NCI-H1436 treated with DMSO at 0.1 percent for 48 hours (cell line): ENCODE measurements at places on chromosomes 11 and 22.

GRCh38 chr22:17243524-17243923 lies 24.3 kb upstream of the ADA2 start:
- DNase-seq = no peak

GRCh38 chr11:65434057-65434666 lies 11.6 kb downstream of the NEAT1 start:
- DNase-seq = no peak

- DNase-seq = no peak
Observed at GRCh38 chr11:35826949-35827348, 116.9 kb upstream of the LDLRAD3 start.

GRCh38 chr11:93807980-93808379 lies 23.9 kb downstream of the MED17 start:
- no peak for DNase-seq

- DNase-seq = peak; percentile 58
Observed at GRCh38 chr11:101866619-101867491, 48.0 kb upstream of the CEP126 start.

DNA sequence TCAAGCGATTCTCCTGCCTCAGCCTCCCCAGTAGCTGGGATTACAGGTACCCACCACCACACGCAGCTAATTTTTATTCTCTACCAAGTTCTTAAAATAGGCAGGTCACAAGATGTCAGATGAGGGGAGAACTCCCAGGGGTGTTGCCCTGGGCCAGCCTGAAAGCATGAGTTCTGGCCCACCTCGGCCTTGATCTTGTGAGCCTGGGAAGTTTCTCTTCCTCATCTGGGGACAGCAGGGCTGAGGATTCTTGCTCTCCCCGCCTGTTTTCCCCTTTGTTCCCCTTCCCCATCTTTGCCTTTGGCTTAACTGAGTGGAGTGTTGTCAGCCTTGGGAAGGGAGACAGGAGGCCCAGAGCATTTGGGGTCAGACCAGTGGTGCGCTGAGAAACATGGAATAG lies 3.5 kb downstream of the PDXP start:
- DNase-seq = no peak

DNA sequence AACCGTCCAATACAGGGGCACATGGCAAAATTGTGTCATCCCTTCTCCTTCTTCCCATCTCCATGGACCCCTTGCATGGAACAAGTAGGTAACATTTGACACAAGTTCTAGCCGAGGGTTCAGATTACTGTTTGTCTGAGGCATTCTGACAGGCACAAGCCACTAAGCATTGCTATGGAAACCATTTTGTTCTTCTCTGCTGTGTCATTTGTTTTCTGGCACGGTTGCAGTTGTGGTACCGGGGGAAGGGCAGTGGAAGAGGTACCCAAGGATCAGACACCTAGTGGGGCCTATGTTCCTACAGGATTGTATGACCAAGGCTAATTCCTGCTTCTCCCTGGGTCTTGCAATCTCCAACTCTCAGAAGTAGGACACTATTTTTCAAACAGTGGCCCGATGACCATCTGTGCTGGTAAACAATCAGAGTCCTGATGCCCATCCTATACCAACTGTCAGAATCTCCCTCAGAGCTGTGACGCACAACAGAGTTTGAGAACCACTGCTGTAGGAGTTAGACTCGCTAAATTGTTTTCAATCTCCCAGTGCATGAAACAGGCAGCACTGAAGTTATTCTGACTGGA lies 69.3 kb downstream of the KCNC1 start:
- no peak for DNase-seq

GRCh38 chr11:66848671-66849500 lies 5.6 kb downstream of the RCE1 start:
- no peak for DNase-seq

- no peak for DNase-seq
Observed at GRCh38 chr11:95570845-95571244, 218.7 kb downstream of the FAM76B start.

GRCh38 chr11:104337273-104337672 lies 173.3 kb upstream of the PDGFD start:
- DNase-seq = no peak

DNA sequence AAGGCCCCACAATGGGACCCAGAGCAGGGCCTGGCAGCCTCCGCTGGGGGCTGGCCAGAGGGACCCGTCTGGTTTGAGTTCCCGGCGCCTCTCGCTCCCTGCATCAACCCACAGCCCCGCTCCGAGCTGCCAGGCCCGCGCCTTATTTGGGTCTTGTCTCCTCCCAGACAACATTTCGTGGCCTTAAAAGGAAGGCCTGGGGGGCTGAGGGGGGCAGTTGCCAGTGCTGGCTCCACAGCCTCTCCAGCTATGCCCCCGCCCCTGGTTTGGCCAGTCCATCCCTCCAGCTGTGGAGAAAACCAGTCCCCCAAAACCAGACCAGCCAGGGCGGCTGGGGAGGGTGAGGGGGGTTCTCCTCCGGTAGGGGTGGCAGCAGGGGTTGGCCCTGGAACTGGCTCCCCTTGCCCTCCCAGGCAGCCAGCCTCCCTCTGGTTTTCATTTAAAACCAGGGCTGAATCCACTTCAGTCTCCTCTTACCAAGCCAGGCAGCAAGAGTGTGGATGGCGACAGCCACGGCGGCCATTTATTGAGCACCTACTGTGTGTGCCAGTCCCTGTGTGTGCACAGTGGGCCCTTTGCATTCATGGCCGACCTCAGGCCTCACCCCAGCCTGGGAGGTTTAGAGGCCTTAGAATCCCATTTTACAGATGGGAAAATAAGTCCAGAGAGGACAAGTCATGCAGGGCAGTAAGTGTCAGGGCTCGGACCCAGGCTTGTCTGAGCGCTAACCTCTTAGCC lies 18.6 kb downstream of the EMID1 start:
- no peak for DNase-seq

- no peak for DNase-seq
Observed at GRCh38 chr11:96472085-96472484, 82.3 kb downstream of the JRKL start.

DNA sequence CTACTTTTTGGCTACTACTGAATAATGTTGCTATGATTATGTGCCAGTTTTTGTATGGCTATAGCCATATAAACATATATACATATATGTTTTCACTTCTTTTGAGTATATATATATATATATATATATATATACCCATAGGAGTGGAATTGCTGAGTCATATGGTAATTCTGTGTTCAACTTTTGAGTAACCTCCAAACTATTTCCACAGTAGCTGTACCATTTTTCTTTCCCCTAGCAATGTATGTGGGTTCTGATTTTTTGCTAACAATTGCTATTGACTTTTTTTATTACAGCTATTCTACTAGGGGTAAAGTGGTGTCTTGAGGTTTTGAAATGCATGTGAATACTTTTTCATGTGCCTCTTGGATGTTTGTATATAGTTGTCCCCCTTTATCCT lies 30.4 kb downstream of the CBL start:
- no peak for DNase-seq

GRCh38 chr22:44205516-44206329 lies 25.0 kb downstream of the PARVG start:
- no peak for DNase-seq

DNA sequence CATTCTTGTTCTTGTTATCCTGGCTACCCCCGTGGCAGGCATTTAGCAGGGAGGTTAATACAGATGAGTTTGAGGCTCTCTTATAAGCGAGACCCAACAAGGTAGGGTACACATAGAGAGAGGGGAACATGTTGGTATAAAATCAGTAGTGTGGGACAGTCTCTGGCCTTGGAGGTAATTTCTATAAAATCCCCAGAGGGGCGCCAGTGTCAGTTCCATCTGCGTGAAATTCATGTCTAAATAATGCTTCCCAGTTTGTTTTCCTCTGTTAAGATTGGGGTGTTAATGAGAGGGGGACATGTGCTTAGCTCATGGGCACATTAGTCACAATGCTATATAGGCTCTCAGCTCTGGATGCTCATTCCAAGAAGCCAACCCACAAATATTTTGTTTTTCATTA lies 150.7 kb downstream of the MYO18B start:
- no peak for DNase-seq

GRCh38 chr11:31340903-31341572 lies 28.5 kb downstream of the DCDC1 start:
- DNase-seq = no peak

- DNase-seq = no peak
Observed at GRCh38 chr11:91686700-91687099, 537.9 kb upstream of the FAT3 start.

GRCh38 chr11:113199866-113200265 lies 114.5 kb upstream of the TTC12 start:
- DNase-seq = no peak

DNA sequence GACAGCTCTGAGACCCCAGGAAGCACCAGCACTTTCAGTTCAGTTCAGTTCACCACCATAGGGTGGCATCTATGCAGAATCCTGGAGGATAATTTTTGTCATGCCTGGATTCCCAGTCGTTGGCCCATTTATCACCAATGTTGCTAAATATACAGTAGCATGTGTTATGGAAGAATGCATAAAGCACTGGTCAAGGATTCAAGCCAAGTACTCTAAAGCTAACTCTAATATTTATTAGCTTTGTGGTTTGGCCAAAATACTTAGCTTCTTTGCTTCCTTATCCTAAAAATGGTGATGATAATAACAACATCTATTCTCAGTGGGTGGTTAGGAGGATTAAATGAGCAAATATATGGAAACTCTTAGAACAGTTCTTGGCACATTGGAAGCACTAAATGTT lies 294.7 kb upstream of the ZC3H12C start:
- DNase-seq = no peak

DNA sequence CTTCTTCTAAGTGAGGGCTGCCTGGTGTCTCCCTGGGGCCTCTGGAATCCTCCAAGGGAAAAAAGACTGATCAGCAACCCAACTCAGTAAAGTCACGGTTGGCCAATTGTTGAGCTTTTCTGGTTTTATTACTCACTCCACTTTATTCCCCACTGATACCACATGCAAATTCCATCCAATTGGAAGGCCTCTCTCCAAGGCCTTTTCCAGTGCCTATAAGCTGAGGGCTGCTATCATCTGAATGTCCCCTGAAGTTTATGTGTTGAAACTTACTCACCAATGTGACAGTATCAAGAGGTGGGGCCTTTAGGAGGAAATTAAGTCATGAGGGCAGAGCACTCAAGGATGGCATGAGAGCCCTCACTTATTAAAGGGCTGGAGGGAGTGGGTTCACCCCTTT lies 463.3 kb downstream of the BUD13 start:
- DNase-seq = no peak

GRCh38 chr11:94203070-94203469 lies 74.4 kb downstream of the PANX1 start:
- no peak for DNase-seq

DNA sequence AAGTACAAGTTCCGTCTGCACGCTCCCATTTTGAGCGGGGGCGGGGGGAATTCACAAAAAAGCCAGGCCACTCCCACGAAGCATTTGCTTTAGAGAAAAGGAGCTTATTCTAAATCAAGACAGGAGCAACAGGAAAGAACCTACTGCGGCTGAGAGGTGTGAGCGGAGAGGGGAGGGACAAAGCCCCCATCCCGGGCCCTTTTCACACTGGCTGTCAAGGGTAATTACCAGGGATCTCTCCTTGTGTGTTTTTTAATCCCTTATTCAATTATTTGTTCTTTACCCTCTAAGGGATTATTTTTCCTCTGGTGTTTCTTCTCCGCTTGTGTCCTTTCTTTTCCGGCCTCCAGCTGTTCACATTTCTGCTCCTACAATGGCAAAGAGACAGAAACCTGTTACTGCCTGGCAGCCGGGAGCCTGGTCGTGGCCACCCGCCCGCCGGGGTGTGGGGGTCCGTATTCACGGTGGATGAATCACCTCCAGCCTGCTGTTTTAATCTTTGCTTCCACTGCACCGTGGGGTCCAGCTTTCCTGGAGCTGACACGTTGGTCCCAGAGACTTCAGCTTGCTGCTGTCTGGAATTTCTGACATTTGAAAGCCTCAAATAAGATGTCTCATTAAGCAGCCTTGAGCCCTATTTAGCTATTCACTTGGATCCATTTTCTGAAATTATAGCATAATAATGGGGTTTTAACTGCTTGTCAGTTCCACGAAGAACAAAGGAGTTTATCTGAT lies 61.4 kb upstream of the FADD start:
- no peak for DNase-seq

DNA sequence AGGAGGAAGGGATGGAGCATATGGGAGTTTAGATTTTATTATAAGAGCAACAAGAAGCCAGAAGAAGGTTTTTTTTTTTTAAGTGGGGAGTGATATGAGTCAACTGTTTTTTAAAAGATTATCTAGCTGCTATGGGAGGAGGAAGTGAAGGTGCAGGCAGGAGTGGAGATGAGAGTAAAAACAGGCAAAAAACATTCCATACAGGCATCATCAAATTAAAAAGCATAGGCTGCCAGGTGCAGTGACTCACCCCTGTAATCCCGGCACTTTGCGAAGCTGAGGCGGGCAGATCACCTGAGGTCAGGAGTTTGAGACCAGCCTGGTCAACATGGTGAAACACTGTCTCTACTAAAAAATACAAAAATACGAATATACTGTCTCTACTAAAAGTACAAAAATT lies 368.4 kb upstream of the MTNR1B start:
- DNase-seq = no peak

- DNase-seq = no peak
Observed at GRCh38 chr11:37630866-37631265, 1032.8 kb upstream of the RAG2 start.

DNA sequence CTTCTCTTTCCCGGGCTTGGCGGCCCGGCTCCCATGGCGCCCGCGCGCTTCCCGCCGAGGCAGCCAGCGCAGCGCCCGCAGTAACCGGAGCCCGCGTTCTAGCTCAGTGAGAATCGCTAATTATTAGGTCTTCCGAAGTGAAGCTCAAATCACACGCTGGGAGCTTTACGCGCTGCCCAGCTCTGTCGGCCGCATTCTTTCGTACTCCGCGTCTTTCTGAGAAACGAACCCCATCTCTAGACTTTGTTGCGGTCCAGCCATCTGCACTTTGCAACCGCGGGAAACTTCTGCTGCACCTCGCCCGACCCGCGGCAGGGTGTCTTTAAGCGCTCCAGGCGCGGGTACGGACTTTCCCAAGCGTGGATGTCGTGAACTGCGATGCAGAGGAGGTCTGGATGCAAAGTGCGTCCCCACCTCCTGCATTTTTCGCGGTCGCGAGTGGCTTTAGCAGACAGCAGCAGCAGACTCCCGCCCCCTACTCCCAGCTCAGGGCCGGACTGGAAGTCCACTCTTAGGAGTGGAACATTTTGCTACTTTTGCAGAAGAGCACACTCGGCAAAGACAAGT lies 6.0 kb upstream of the PAX6 start:
- no peak for DNase-seq

- no peak for DNase-seq
Observed at GRCh38 chr11:60772666-60773065, 12.5 kb upstream of the MS4A10 start.

GRCh38 chr22:45987136-45987861 lies 10.3 kb upstream of the WNT7B start:
- no peak for DNase-seq
